Esophagus (tissue), 2 donors: ENCODE measurements at places on chromosomes 6 and 20. TPM values are rescaled to one million over a fixed set of nuclear protein-coding genes. Genes with fewer than 3 reads are reported as not detected.

Gene TMEM74B
- 3.9 TPM for polyA plus RNA-seq

Gene ANKRD66
- polyA plus RNA-seq: not detected

Gene BPI
- polyA plus RNA-seq: not detected

Gene ADTRP
- 0.35 TPM for polyA plus RNA-seq

Gene STX11
- 3.9 TPM for polyA plus RNA-seq

Gene RNF146
- 16.1 TPM for polyA plus RNA-seq

Gene FAM83D
- 62.0 TPM for polyA plus RNA-seq

Gene EBF4
- 7.0 TPM for polyA plus RNA-seq

Gene LY6G6F
- polyA plus RNA-seq: not detected

Gene RCAN2
- polyA plus RNA-seq: 2.1 TPM

Gene LGSN
- polyA plus RNA-seq: not detected

Gene OXT
- polyA plus RNA-seq: not detected

Gene SRPK1
- polyA plus RNA-seq: 15.2 TPM

Gene RPN2
- polyA plus RNA-seq: 41.5 TPM
